ENCODE measurements at places on chromosomes 16 and 17.

- DNase-seq = no peak
Measured at GRCh38 chr17:73490851-73491250, 153.4 kb downstream of the SDK2 start.

DNA sequence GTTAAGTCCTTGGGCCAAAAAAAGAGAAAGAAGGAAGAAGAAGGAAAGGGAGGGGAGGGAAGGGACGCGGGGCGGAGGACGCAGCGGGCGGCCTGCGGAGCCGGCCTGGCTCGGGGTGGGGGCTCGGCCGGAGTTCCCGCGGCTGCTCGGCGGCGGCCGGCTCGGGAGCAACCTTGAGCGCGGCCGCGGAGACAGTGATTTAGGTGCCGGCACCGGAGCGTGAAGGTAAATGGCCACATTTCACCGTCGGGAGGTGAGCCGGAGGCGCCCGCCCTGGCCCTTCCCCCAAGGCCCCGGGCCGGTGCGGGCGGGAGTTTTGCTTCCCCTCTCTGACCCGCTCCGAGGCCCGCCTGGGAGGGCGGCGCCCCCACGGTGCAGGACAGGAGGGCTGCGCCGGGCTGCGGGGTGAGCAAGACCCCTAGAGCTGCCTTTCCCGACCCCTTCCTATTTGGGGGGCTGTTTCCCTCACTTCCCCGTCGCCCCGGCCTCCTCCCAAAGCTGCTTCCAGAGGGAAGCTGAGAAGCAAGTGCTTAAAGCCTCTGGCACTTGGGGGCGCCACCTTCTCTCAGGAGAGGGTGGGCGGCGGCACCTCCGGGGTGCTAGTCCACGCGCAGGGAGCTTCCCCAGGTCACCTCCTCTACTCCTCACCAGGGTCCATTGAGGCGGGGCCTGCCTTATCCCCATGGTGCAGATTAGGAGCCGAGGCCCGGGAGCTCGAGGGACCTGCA is 56.5 kb downstream of the MRM1 start:
- no peak for DNase-seq

DNA sequence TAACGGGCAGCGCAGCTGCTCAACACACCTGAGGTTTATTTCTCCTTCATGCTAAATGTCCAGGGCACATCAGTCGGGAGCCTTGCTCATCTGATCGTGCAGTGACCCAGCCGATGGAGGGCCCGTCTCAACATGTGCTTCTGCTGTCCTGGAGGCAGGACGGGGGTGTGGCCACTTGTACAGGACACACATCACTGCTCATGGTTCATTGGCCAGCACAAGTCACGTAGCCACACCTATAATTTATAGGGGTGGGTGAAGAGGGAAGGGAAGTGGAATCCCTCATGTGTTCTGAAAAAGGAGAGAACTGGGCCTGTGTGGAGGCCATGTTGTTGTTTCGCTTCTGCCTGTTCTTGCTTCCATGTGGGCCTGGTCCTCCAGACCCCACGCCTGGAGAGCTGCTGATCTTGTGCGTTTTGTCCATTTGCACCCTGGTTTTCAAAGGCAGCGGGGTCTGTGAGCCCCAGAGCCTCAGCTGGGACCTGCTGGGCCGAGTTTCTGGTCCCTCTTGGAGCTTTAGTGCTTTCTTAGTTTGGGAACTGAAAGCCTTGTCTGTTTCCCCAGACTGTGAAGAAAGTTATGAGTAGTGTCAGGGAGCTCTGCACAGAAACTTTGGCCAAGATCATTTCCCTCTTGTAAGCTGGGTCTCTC is 60.5 kb downstream of the CMIP start:
- DNase-seq = no peak

- DNase-seq = no peak
Measured at GRCh38 chr17:29505836-29506235, 61.0 kb downstream of the ABHD15 start.

GRCh38 chr17:66309793-66310192 is 7.4 kb downstream of the PRKCA start:
- no peak for DNase-seq
